ENCODE measurements at places on chromosomes 7 and 10. TPM values are rescaled to one million over a fixed set of nuclear protein-coding genes. Genes with fewer than 3 reads are reported as not detected.

DNA sequence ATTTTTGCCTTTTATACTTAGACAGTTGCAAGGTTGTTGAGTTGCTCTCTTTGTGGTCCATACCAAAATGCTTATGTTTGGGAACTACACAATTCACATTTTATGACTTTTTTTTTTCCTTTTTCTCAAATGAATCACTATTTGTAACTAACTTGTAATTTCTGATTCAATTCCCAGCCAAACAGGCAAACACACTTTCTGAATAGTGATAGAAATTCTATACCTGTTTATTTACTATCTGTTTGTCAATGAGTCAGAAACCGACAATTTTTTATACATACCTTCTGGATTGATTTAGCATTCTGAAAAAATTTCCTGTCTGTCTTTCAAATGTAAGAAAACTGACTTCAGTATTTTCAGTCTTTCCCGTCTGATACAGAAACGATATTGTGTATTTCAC, 69.1 kb downstream of the MBL2 start:
- no peak for DNase-seq

The TAC1 gene
- not detected for polyA plus RNA-seq

DNA sequence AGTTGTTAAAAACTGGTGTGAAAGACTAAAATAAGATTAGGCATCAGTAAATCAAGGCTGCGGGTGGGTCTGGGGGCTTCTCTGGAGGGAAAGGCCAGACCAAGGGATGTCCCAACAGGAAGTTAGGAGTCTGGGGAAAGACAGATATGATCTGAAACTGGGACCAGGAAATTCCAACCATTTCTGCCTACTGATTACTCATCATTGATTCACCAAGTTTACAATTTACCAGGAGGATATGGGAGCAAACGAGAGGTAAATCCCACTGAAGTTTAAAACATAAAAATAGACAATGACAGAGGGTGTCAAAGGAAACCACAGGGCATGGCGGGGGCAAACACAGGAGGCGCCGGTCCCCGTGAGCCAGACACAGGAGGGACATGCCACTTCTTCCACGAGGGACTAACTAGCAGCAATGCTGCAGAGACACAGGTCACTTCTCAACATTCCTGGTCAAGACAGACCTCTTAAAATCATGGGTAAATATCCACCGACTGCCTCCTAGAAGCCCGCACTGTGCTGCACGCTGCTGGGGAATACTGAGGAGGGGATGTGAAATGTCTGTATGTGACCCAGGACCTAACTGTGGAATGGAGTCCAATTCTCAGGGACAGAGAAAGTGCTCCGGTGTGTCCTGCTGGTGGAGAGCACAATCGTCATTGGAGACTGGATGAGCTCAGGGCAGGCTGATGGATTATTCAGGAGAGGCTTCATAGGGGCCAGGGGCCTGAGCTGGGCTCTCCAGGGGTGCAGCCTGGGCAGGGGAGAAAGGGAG, 153.4 kb upstream of the KLF14 start:
- peak; percentile 80 for DNase-seq

DNA sequence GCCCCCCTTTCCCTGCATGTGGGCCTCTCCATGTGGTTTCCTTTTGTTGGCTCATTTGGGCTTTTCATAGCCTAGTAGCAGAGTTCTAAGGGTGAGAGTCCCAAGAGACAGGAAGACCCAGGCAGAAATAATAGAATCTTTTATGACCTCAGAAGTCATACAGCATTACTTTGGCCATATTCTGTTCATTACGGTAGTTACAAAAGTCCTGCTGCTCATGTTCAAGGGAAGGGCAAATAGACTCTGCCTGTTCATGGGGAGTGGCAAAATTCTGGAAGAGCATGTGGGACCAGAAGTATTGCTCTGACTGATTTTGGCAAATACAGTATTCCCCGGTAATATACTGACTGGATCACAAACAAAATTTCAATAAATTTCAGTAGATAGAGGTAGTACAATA, 910.3 kb downstream of the LRMDA start:
- DNase-seq, result no peak

DNA sequence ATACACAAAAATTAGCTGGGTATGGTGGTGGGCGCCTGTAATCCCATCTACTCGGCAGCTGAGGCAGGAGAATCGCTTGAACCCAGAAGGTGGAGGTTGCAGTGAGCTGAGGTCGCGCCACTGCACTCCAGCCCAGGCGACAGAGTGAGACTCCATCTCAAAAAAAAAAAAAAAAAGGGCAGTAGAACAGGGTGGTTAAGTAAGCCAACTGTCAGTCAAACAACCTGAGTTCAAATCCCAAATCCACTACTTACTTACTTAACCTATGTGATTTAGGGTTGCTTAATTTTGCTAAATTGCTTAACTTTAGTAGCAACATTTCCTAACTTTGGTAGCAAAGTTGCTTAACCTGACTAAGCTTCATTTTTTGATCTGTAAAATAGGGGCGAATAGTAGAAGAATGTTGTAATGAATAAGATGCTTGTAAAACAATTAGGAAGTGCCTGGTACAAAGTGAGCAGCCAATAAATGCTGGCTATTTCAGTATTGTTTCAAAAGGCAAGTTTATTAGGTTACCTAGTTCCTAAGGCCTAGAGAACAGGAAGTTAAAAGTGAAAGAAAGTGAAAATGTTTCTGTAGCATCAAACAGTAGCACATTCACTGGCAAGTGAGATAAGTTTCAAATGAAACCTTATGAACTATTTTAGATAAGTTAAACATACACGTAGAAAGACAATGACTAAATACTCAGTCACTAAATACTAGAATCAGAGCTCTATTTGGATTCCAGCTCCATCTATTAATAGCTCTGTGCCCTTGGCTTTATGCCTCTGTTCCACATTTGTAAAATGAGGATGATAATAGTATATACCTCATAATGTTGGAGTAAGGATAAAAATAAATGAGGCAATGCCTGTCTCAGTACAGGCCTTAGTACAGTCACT, 64.3 kb downstream of the HOXA1 start:
- peak; percentile 31 for DNase-seq

GRCh38 chr7:2120841-2121830, 111.6 kb downstream of the MAD1L1 start:
- DNase-seq, result no peak

Data from BJ (cell line).